ENCODE measurements at places on chromosomes 16 and 17.
A peak's percentile ranks its signal among the peaks of the same experiment; 100 is the strongest.

GRCh38 chr16:62034231-62035114, 1.8 kb downstream of the CDH8 start:
- no peak for DNase-seq

DNA sequence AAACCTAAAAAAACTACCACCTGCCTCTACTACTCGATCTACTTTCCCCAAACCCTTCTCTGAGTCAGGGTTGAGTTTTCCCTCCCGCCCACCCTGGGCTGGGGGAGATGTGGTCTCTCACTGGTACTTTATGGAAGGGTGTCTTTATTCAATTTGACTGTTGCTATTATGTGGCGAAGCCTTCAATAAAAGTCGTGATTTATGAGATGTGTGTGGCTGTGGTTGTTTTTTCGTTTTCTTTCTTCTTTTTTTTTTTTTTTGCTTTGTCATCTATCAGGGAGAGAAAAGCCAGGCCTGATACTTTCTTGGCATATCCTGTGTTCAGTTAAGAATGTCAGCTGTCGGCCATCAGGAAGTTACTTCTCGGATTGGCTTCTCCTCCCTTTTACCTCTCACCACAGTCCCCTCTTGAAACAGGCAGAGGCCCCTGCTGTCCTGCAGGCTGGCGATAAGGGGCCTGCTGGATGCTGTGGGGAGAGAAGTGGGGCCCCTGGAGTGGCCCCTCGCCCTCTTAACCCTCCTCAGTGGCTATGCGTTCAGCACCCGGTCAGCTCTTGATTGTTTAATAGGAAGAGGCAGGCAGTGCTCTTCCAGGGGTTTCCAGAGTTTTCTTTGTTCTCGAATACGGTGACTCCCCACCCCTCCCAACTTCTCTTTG, 123.0 kb downstream of the MSI2 start:
- peak; percentile 96 for DNase-seq

DNA sequence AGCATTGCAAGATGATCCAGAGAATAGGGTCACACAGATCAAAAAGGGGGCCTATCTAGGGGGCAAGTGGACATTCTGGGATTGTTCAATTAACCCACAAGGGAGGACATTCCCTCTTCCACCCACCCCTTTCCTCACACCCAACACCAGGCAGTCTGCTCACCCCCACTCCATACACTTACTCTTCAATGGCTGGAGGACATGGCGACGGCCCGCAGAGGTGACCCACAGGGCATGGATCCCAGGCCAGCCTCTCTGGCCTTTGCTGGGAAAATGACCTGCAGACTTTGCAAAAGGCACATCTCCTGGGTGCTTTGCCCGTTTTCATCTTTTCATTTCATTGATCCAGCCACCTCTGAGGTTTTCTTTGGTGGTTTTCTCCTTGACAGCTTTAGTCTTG, 1.7 kb upstream of the CACNG5 start:
- DNase-seq, result no peak

DNA sequence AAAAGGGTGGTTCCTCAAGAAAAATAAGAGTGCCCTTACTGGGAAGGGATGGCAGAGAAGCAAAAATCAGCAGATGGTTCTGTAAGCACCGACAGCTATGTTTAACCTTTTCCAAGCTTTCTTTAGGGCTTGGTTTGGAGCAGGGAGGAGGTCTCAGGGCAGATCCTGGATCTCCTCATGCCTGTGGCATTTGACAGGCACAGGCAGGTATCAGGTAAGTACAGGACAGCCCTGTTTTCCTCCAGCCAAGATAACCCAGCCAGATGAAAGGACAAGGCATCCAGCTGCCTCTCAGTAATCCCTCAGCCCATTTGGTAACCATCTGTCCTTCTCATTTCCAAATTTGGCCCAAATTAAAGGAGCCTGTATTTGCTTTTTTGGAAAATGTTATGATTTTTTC, 141.5 kb downstream of the TOX3 start:
- DNase-seq, result no peak

DNA sequence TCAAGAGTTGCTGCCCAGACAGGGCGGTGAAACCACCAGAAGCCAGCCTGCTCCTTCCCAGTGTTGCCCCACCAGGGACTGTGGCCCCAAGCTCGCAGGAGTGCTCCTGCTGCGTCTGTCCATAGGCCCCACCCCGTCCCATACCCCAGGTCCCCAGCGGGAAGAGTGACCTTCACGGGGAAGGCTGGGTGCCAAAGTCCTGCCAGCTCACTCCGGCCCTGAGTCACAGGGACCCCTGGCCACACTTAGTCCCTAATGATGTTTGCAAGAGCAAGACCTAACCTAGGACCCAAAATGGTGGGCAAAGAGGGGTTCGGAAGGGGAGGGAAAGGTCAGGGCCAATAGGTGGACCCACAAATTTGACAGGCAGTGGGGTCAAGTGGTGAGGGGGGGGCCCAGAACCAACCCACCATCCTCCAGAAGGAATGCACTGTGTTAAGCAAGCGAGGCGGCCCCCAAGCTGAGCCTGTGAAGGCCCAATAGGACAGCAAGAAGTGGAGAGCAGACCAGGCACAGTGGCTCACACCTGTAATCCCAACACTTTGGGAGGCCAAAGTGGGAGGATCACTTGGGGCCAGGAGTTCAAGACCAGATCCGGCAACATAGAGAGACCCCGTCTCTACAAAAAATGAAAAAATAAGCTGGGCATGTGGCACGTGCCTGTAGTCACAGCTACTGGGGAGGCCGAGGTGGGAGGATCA, 3.3 kb downstream of the DOK4 start:
- no peak for DNase-seq

- no peak for DNase-seq
Measured at GRCh38 chr16:23407436-23408127, 45.4 kb downstream of the COG7 start.

DNA sequence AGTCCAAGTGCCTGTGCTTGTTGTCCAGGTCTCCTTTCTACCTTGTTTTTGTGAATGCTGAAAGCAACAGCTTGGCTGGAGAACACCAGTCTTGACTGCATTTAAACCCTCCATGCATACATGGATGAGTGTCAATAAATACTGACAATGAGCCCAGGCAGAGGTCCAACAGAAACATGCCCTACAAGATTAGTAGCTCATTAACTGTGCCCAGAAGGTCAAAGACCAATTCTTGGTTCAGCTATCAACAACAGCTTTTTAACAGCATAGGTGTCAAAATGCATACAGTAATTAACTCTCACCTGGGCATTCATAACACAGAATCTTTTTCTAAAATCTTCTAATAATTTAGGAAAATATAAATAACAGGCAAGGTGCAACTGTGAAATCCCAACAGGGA, 63.2 kb downstream of the N4BP1 start:
- DNase-seq, result no peak

DNA sequence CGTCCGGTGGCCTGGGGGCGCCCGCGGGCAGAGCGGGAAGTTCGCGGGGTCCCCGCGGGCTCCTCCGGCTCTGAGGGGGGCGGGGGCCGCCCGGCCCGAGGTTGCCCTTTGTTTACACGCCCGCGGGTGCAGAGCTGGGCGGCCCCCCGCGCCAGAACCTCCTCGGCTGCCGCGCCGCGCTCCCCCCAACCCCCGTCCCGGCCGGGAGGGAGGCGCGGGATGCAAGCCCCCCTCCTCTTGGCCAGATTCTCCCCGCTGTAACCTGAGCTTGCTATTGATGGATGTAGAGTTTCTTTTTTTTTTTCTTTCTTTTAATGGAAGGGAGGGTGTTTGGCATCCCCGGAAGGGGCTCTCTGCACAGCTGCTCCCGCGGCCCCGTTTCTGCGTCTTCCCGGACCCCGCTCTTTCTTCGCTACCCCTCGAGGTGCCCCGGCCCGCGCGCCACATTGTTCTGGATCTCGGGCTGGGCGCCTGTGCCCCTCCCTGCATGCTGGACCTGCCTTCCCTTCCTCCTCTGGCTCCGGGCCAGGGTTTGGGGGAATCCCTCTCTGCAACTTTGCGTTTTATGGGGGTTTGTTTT, 646 bp downstream of the CBX2 start:
- DNase-seq, result no peak

DNA sequence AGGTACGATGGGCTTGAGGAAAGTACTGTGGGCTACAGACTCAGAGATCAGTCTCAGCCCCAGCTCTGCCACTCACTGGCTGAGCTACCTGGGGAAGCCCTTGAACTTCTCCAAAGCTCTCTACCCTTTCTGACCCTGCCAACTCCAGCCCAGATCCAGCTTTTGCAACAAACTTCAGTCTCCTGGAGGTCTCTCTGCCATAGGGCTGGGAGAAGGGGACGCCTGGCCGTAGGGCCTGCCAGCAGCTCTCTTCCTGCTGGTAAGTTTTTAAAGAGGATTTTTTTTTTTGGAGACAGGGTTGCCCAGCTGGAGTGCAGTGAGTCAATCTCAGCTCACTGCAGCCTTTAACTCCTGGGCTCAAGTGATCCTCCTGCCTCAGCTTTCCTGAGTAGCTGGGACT, 11.5 kb downstream of the INPP5K start:
- DNase-seq, result no peak

DNA sequence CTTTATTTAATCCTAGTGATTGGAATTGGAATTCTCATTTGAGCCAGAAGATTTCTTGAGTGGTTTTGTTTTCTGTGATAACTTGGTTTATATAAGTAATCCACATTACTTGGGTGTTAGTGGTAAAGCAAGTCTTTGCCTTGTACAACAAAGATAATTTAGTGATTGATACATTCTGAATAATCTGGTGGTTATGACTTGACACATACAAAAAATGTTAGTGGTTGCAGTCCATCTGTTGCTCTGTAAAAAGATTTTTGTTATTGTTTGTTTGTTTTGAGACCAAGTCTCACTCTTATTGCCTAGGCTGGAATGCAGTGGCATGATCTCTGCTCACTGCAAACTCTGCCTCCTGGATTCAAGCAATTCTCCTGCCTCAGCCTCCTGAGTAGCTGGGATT, 13.2 kb downstream of the OMG start:
- DNase-seq, result no peak

Measured in common myeloid progenitor, CD34-positive (primary cell).